ENCODE measurements at places on chromosomes 2 and 18.

DNA sequence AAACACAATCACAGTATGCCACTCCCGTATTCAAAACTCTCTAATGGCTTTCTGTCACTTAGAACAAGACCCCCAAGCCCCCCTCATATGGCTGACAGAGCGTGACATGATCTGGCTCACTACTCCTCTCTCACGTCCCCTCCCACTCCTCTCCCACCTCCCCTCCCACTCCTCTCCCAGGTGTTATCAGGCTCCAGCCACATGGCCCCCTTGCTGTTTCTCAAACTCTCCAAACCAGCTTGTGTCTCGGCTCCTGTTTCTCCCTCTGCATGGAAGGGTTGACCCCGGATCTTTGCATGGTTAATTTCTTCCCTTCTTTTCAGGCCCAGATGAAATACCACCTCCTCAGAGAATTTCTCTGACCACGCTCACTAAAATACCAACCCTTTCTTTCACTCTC lies 180.8 kb downstream of the SLC8A1 start:
- no peak for DNase-seq

GRCh38 chr2:219530048-219530963 lies 13.3 kb downstream of the CHPF start:
- peak; percentile 83 for DNase-seq

- peak; percentile 48 for DNase-seq
These were observed 55.9 kb upstream of the CTLA4 start for GRCh38 chr2:203811491-203812221.

GRCh38 chr18:58413667-58414628 lies 214.9 kb downstream of the ALPK2 start:
- DNase-seq = no peak

GRCh38 chr2:156490466-156490840 lies 54.3 kb downstream of the GPD2 start:
- no peak for DNase-seq

DNA sequence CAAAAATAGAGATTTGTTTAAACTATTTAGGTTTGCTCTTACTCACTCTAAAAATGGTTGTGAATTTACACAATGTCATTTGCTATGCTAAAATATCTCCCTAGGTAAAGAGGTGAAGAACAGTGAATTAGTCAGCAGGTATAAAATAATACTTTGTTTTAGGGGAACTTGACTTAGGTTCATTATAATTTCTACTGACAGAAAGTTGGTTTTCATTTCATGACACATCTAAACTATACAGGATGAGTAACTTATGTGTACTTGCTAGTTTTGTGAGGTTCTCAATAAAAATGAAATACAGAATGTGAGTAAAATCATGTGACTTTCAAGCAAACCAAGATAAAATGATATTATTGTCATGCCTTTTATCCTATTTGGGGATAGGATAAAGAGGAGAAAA lies 66.0 kb downstream of the DIS3L2 start:
- DNase-seq = no peak

DNA sequence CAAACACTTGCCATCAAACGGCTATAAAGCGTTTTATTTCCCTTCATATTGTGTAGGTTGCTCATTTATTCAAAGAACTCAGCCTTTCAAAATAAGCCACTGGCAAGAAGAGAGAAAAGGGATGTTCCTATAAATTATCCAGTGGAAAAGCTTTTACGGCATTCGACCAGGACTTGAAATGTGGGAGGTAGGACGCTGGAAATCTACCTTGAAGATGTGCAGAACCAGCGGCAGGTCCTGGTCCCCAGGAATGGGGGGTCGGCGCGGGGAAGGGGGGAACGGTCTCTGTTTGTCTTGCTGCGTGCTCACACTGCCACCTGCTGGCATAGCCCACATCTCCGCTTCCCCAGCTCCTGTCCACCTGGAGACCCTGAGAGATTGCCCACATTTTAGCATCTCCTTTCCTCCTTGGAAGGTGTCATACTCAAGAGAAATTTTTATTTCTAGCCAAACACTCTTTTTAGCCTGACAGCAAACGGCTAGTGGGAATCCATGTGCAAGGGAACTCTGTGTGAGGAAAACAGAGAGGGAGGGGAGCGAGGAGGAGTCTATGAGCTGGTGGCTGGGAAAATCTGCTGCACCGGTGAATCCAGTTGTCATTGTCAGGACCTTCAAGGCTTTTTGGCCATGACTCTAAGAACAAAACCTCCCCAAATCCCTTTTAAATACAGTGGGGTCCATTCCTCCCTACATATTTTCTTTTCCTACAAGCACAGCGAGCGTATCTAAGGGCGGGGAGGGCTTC lies 349.0 kb upstream of the PKDCC start:
- DNase-seq = no peak

DNA sequence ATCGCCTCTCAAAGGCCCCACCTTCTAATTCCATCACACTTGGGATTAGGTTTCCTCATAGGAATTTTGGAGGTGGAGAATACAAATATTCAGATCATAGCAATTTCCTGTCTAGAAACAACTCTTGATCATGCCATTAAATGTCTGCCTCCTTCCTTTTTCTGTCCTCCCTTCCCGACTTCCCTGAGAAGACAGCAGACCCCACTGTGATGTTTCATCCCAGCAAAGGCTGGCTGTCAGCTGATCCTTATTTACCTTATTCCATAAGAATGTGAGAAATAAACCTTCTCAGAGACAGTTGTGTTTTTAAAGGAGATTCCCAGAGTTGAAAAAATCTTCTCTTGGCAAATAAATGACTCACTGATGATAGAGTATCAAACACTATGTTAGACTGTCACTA lies 133.9 kb downstream of the TDRD15 start:
- no peak for DNase-seq

GRCh38 chr2:141899740-141900139 lies 231.1 kb downstream of the LRP1B start:
- no peak for DNase-seq

- DNase-seq = no peak
These were observed 306.9 kb upstream of the NT5C1B start for GRCh38 chr2:18896125-18896764.

- DNase-seq = no peak
These were observed 167.1 kb upstream of the PKDCC start for GRCh38 chr2:41880561-41881243.

- no peak for DNase-seq
These were observed 14.2 kb upstream of the MALT1 start for GRCh38 chr18:58657081-58657480.

DNA sequence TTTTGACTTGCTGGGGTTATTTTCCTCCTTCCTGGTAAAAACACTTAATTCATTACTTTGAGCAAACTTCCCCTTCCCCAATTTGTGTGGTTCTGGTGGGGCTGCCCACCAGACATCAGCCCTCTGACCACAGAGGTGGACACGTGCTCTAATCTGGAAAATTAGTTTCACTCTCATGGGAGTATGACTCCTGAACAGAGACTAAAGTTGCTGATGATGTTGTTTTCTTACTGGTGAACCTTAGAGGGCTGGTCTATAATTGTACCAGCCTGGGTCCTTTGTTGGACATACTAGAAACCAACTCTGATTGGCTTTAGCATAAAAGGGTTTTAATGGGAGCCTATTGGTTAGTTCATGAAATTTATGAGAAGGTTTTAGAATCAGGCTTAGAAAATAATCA lies 54.1 kb upstream of the ACYP2 start:
- DNase-seq = no peak

DNA sequence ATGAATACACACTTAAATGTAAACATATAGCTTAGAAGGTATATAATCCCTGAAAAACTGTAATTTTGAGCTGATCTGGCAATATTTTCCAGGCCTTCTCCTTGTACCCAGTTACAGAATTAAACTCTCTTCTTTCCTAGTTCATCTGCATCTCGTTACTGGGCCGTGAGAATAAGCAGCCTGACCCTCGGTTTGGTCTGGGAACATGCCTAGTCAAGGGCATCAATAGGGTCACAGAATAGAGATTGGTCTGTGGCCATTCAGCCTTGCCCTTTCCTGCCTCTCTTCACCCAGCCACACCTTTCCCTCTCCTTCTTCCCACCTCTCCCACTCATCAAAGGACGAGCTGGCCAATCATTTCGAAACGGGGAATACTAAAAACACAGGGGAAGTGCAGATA lies 27.3 kb downstream of the SULT1C2 start:
- no peak for DNase-seq

DNA sequence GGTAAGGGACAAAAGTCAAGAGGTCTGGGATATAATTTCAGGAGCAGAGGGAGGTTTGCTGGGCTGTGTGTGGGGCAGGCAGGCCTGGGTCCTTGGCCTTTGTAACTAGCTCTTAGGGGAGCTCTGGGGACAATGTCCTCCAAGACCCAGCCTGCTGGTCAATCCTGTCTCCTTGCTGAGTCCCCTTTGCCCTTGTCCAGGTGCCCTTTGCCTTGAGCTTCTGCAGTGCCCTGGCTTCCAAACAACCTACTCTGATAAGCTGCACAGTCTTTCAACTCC lies 30.0 kb upstream of the REEP1 start:
- DNase-seq = no peak

DNA sequence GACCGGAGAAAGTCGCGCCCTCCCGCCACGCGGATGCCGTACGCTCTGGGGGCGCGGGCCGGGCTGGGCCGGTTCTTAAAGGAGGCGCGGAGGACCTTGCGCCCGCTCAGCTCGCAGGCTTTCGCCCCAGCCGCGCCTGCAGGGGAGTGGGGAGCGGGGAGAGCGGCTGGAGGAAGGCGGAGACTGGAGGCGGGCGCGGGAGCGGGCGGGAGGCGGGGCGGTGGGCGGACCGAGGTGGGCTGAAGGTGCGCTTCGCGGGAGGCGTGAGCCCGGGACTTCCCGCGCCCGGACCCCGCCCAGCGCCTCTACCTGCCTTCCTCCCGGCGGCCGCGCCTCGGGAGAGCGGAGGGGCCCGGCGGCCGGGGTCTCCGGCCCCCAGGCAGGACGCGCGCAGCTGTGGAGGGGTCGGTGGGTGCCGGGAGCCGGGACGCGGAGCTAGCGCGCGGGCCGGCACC lies at the start of gene ADRA2B:
ADRA2B (minus strand) TSS at position 148 of the 455 bp plus-strand sequence. CDS start 422 bp downstream, outside the sequence.
- peak; percentile 50 for DNase-seq

DNA sequence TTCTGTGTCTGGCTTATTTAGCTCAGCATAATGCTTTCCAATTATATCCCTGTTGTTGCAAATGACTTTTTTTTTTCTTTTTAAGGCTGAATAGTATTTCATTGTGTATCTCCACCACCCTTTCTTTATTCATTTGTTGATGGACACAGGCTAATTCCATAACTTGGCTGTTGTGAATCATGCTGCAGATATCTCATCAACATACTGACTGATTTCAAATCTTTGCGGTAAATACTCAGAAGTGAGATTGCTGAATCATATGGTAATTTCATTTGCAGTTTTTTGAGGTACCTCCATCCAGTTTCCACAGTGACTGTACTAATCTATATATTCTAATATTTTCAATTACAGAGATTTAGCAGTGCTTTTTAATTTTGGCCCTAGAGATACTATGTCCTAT lies 266.2 kb downstream of the TMX3 start:
- DNase-seq = no peak

DNA sequence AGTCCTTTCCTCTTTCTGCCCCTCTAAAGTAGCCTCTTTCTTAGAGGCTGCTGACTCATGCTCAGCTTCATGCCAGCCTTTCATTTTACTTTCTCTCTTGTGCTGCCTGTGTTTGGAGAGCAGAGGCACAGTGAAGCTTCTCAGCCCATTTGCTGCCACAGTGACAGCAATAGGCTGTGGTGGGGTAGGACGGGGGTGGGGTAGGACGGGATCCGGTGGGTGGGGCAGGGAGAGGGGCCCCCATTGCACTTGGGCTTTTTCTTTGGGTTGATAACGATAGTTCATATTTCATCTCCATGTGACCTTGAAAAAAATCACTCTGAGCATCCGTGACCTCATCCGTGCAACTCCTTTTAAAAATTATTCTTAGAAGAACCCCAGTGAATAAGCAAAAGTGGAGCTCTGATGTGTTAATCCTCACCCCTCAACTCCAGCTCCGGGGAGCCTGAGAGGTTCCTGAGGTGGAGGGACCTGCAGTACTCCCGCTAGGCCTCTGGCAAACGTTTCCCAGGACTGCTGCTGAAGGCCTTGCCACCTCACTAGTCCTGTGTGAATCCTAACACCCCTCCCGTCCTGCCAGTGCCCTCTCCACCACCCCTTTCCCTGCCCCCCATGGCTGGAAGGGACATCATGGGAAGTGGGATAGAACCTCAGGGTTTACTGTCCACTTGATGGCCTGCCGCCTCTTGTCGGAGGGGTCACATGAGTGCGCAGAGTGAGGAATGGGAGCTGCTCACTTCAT lies 70.8 kb downstream of the INPP4A start:
- no peak for DNase-seq

GRCh38 chr2:121076498-121076820 lies 208.5 kb downstream of the TFCP2L1 start:
- DNase-seq = no peak

DNA sequence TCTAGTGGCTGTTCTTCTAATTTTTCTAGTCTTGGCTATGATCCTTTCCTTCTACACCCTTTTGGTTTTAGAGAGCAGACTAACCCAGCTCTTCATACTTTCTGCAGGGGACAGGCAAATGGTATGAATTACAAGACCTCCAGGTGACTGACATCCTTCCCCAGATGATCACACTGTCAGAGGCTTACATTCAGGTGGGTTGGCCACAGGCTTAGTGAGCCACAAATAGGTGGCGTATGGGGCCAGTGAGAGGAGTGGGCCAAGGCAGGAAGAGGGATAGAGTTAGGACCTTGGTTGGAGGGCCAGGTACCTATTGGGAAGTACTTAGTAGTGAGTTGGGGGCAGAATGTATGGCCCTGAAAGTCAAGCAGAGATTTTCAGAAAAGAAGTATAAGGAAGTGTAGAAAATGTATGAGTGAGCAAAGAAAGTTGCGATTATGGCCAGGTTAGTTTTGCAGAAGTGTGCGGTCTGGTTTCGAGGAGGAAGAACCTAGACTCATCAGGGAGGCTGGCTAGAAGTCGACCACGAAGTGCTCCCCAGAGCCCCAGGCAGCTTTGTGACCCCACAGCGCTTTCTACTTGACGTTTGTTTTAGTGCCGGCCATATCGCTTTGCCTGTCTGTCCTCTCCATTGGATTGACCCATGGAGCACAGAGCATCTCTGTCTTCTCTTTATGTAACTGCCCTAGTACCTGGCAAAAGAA lies 20.0 kb downstream of the SFTPB start:
- DNase-seq = no peak

- no peak for DNase-seq
These were observed 155.5 kb downstream of the TGIF1 start for GRCh38 chr18:3605486-3605952.

DNA sequence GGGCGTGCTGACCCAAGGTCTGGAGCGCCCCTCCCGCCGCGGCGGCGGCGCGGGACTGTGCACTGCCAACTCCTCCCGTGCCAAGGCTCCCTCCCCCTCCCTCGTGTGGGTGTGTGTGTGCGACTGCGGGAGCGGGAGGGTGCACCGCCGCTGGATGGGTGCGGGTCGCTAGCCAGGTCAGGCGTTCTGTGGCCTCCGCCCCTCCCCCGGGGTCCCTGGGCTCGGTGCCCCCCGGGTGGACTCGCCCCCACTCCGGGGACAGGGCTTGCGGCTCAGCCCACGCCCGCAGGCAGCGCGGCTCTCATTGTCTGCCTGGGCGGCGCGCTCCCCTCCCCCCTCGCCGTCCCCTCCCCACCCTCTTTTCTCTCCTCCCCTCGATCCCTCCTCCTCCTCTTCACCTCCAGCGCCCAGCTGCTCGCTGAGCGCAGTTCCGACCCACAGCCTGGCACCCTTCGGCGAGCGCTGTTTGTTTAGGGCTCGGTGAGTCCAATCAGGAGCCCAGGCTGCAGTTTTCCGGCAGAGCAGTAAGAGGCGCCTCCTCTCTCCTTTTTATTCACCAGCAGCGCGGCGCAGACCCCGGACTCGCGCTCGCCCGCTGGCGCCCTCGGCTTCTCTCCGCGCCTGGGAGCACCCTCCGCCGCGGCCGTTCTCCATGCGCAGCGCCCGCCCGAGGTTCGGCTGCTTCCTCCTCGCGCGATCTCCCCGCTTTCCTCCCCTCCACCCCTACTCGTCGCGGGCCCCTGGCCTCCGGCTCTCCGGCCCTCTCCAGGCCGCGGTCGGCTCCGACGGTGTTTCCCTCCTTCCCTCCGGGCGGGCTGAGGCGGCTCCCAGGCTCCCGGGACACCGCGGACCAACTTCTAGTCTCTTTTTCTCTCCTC lies at the start of gene GATA6:
GATA6 (plus strand) TSS at position 579 of the 878 bp plus-strand sequence. CDS start 1,556 bp downstream, outside the sequence.
- peak; percentile 45 for DNase-seq
